CD4-positive, CD25-positive, alpha-beta regulatory T cell (primary cell): ENCODE measurements at places on chromosomes 7 and 10. TPM values are rescaled to one million over a fixed set of nuclear protein-coding genes. Genes with fewer than 3 reads are reported as not detected.

DNA sequence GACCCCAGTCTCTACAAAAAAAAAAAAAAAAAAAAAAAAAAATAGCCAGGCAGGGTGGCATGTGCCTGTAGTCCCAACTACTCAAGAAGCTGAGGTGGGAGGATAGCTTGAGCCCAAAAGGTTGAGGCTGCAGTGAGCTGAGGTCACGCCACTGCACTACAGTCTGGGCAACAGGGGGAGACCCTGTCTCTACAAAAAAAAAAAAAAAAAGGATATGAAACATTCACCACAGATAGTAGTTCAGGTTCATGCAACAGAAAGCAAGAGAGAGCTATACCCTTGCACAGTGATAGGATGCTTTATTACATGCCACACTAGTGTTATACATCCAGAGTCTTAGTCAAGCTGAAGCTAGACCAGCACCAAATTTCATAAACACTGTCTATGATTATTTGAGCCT lies 148.4 kb upstream of the KAT6B start:
- no peak for DNase-seq

DNA sequence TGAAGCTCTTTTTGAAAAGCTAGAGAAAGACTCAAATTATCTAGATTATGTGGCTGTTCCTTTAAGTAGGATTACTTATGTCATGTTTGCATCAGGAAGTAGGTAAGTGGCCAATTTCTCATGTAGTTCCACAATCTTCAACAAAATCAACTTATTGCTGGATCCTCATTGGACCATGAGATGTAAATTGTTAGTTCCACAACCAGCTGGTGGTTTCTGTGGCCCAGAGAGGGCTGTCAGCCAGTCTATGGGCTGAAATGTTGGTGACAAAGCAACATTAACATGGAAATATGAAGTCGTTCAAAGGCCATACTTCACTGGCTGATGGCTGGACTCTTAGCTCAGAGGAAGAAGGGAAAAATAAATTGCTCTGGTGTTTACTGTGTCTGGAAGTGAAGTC lies 157.9 kb downstream of the PLXDC2 start:
- DNase-seq = no peak

DNA sequence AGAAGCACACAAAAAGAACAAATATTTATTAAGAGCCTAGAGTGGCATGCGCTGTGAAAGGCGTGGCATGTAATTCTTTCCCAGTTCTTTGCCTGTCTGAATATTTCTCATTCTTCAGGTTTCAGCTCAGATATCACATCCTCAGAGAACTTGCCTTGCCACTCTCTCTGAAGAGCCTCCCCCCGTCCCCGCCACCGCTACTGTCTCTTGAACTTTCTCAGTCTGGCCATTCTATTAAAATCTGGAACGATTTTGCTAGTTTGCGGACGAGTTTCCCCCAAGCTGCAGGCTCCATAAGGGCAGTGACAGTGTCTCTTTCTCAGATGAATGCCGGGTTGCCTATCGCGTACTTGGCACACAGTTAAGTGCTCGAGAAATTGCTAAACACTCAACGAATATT lies 787 bp upstream of the PLEKHA1 start:
- no peak for DNase-seq

Gene SEMA3D
- total RNA-seq = not detected

GRCh38 chr7:156566812-156567549 lies 73.6 kb upstream of the RNF32 start:
- DNase-seq = no peak

- DNase-seq = no peak
Measured at GRCh38 chr10:49518566-49518965, 20.4 kb downstream of the ERCC6 start.

DNA sequence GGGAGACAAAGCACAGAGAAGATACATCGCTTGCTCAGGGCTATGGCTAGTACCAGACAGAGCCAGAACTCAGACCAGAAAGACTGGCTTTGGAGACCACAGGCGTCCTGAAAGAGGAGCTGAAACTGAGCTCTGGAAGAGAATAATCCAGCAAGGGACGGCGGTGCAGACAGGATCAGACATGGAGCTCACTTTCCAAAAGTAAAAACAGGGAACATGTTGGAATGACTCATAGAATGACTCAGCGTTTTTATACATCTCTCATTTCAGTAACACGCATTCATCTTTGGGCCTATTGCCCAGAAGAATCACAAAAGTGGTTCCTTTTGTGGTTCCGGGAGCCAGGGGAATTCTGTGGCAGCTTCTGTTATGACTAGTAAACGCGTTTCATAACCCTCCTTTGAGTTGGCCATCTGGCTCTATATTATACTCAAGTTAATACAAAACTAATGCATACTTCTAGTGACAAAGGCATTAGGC lies 37.2 kb downstream of the PLEKHS1 start:
- DNase-seq = no peak

- no peak for DNase-seq
Measured at GRCh38 chr10:46540412-46541016, 15.9 kb downstream of the GPRIN2 start.

Gene FAM25A
- total RNA-seq = not detected

GRCh38 chr10:29189256-29189655 lies 99.6 kb upstream of the LYZL1 start:
- no peak for DNase-seq

Gene RBM28
- 28.3 TPM for total RNA-seq

- no peak for DNase-seq
Measured at GRCh38 chr7:147796581-147796980, 794.0 kb upstream of the C7orf33 start.

Gene PDSS1
- 8.4 TPM for total RNA-seq

Gene SYPL1
- 37.8 TPM for total RNA-seq

Gene SCART1
- total RNA-seq = 5.6 TPM

DNA sequence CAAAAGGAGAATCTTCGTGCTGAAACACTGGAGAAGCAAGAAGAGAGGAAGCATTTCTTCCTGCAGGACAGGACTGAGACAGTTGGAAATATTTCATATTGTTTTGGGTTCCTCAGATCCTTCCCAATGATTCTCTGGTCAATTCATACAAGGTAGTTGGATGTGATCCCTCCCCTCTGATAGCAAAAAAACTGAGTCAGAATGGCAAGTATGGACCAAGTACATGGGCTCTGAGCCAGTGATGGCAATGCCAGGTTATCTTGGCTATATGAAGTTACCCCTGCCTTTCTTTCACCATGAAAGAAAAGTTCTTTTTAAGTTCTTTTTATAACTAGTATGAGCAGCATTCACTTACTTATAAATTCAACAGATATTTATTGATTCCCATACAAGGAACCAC lies 124.4 kb upstream of the PTPRZ1 start:
- DNase-seq = no peak

DNA sequence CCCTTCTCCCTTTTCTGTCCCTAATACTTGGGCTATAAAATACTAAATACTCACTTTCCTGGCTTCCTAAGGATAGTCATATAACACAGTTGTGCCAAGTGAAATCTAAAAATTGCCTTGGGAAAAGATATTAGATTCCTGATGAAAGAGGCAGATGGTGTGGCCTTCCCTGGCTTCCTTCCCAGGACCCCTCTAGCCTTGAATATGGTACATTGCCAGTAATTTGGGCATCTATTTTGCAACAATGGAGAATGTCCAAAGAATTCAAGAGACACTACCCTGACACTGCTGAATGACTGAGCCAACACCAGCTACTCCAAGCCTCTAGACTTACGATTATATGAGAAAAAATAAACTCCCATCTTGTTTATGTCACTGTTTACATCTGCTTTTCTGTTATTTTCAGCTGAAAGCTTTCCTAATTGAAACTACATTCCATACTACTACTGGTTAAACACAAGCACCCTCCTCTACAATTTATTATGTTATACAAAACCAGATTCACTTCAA lies 17.9 kb downstream of the COPG2 start:
- no peak for DNase-seq

- no peak for DNase-seq
Measured at GRCh38 chr10:16987976-16988610, 141.5 kb downstream of the CUBN start.

Gene NKX2-3
- total RNA-seq = not detected

Gene PRPS1L1
- total RNA-seq = not detected

DNA sequence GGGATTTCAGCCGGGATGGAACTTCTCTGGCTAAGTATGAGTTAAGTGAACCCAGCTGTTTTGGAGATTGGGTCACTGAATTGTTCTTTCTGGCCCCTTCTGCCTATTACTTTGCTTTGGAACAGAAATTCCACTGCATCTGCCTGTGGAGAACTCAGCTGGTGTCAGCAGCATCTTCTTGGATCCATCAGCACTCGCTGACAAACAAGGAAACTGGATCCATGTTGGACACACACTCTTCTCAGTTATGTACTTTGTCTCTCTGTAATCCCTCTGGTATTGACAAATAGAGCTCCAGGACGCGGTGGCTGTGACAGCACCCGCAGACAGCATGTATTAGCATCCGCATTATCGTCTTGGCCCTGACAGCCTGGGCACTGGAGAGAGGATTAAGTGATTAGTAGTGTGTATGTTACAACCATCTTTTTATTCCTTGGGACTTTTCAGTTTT lies 73.0 kb upstream of the BMPER start:
- no peak for DNase-seq

Gene C7orf57
- total RNA-seq = not detected

Gene PTEN
- total RNA-seq = 99.2 TPM

DNA sequence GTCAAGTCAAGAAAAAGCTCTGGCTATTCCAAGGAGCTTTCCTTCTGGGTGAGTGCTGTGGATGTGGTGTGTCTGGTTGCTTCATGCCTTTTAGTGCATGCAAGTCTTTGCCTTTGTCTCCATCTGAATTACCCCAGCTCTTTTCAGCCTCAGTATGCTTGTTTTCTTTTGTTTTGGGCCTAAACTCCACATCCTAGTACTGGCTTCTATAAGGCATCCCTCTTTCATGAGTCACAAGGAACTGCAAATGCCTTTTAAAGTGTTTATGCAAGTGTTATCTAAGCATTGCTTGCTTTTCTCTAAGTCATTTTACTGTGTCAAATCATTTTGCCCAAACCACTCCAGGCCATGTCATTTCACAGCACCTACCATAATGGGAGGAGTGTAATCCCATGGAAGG lies 132.1 kb downstream of the PLCE1 start:
- DNase-seq = no peak

DNA sequence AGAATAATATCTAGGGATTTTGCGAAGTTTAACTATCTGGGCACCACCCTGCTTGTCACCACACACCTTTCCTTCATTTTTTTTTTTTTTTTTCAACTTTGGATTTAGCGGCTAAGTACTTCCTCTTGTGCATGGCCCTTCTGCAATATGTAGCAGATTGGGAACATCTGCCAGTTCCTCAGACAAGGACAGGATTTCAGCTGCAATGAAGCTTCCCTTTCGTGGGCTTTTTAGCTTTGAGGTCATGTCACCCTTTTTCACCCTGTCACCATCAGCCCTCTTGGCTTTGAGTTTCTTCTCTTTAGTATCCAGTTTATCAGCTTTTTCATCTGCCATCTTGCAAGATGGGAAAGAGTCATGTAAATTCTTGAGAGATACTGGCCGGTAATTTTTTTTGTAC lies 81.6 kb upstream of the ETV1 start:
- DNase-seq = no peak

DNA sequence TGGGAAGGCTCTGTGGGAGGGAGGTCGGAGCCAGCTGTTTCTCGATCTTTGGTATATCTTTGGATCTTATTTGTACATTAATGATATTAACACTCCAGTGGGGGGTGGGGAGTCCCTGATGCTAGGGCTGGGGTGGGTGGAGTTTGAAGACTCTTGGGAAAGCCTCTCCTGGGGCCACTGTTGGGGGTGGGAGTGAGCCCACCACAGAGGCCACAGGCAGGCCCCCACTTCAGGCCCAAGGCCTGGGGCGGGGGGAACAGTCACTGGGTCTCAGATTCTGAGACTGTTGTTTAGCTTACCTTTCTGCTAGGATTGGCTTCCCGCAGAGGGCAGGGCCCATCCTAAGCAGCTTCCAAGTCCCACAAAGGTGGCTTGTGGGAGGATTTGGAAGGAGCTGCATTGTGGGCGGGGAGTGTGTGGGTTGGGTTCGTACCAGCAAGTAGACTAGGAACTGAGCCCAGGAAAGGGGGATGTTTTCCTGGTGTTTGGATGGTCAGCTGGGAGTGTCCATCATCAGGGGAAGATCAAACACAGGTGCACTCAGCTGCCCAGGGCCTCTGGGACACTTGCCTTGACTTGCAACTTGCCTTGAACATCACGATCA lies 11.9 kb downstream of the YKT6 start:
- DNase-seq = no peak

Gene DENND2A
- total RNA-seq = not detected

Gene ZNF394
- total RNA-seq = 224 TPM

- no peak for DNase-seq
Measured at GRCh38 chr7:8998762-8999161, 565.4 kb downstream of the NXPH1 start.

Gene LSM8
- total RNA-seq = 38.6 TPM

Gene EMX2
- total RNA-seq = not detected

- DNase-seq = no peak
Measured at GRCh38 chr10:131187926-131188325, 123.6 kb downstream of the TCERG1L start.

- peak; percentile 51 for DNase-seq
Measured at GRCh38 chr7:50739744-50740435, 42.8 kb downstream of the GRB10 start.

GRCh38 chr7:147584771-147585193 lies 1005.8 kb upstream of the C7orf33 start:
- no peak for DNase-seq

Gene EVX1
- not detected for total RNA-seq

Gene ACSL5
- 63.7 TPM for total RNA-seq

Gene SPDYE8
- total RNA-seq = not detected

Gene GPR15LG
- total RNA-seq = not detected
